CD4-positive, alpha-beta T cell (primary cell): ENCODE measurements at places on chromosomes 6 and 20. TPM values are rescaled to one million over a fixed set of nuclear protein-coding genes. Genes with fewer than 3 reads are reported as not detected.

The PLCB1 gene
- 5.6 TPM for total RNA-seq

The APOBEC2 gene
- not detected for total RNA-seq

The GLP1R gene
- total RNA-seq: not detected

DNA sequence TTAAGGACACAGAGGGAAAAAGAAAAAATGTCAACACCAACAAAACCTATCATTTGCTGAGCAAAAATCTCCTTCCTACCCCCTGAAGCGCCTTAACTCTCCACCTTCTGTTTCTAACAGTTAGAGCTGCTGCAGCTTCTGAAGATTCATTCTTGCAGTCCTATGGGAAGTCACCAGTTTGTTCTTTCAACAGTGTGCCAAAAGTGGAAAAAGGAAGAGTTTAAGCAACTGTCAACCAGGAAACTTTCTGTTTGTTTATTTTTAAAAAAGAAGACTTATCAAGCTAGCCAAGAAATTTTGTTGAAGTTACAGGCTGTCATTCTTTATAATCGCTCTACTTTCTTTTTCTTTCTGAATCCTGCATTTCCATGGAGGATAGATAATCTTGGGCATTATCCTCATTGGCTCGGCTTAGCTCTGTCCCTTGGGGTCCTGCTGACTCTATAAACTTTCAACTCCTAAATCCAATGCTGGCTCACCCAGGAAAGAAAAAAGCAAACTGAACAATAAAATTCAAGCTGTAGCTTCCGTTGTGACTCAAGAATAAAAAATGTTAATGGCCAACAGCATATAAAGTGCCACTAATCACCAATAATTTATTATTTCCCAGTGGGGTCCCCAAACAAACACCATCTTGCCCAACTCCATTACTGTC is 172.8 kb upstream of the CITED2 start:
- H3K4me3 ChIP-seq: no peak overlapping the region
- H3K27ac ChIP-seq: no peak overlapping the region
- no peaks in the 10 kb centered on the region for H3K4me1 ChIP-seq
- H3K36me3 ChIP-seq: no peaks in the 10 kb centered on the region
- no peak for DNase-seq
- H3K27me3 ChIP-seq: no peaks in the 10 kb centered on the region

DNA sequence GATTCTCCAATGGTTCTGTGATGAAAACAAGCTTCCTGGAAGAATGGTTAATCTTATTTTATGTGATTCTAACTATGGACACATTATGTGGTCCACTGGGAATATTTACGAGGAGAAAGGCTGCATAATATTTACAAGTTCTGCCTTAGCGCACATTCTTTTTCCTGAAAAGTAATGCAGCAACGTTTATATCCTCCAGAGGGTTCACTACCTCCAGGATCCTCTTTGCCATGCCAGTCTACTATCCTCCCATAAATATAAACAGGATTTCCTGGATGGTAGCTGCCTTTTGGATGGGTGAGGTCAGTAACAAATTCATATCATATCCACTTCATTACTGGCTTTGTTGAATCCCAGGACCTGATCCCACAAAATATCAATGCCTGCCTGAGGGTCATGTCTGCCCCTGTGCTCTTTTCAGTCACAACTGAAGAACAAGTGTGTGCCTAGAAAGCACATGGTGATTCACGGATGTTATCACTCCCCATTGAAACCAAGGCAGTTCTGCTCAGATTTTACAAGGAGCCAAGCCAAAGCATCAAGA is 30.4 kb downstream of the ADGRF5 start:
- no peaks in the 10 kb centered on the region for H3K4me1 ChIP-seq
- H3K4me3 ChIP-seq: no peak overlapping the region
- H3K36me3 ChIP-seq: no peaks in the 10 kb centered on the region
- DNase-seq: no peak

GRCh38 chr6:45420083-45420908 is 42.6 kb upstream of the SUPT3H start:
- peaks cover 18% of the 10 kb centered on the region for H3K27me3 ChIP-seq
- H3K4me1 ChIP-seq: peaks cover 51% of the 10 kb centered on the region
- peak; percentile 41 for DNase-seq
- peak overlapping the region; percentile 7 for H3K27ac ChIP-seq
- H3K36me3 ChIP-seq: no peaks in the 10 kb centered on the region
- H3K4me3 ChIP-seq: peak overlapping the region; percentile 94

DNA sequence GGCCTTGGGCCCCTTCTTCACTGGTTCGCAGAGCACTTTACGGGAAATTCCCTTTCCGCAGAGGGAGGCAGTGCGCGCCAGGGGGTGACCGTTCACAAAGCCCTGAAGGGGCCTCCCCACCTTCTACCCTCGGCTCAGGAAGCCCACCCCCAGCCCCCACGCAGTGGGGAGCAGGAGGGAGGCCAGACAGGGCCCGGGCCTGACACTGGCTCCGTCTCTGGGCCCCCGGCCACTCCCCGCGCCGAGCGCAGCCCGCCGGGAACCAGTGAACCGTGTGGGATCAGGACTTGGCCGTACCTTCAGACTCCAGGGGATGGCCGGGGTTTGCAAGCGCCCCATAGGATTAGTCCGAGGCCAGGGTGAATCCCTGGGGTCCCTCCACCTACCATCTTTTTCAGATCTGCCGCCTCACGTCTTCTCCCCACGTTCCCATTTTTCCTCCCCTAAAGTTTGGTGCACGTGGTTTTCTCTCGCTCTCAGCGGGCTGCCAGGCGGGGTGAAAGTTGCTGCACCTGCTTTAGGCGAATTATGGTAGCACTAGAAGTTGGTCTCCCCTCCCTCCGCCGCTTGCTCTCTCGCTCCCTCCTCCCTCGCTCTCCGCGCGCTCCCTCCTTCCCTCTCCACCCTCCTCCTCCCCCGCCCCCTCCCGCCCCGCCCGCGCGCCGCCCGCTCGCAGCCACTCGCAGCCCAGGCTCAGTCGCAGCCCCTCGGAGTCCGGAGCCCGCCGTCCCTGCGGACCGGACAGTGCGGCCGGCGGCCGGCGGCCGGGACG is at the start of gene FOXP4:
TSS of gene FOXP4 (plus strand) at position 679 of the 772 bp plus-strand sequence. CDS start 19,380 bp downstream, outside the sequence.
- peak within 1 kb of the TSS; percentile 69 for H3K4me3 ChIP-seq
- DNase-seq: peak; percentile 72
- H3K36me3 ChIP-seq: peaks cover 3% of the 10 kb centered on the region
- peaks cover 38% of the 10 kb centered on the region for H3K4me1 ChIP-seq

DNA sequence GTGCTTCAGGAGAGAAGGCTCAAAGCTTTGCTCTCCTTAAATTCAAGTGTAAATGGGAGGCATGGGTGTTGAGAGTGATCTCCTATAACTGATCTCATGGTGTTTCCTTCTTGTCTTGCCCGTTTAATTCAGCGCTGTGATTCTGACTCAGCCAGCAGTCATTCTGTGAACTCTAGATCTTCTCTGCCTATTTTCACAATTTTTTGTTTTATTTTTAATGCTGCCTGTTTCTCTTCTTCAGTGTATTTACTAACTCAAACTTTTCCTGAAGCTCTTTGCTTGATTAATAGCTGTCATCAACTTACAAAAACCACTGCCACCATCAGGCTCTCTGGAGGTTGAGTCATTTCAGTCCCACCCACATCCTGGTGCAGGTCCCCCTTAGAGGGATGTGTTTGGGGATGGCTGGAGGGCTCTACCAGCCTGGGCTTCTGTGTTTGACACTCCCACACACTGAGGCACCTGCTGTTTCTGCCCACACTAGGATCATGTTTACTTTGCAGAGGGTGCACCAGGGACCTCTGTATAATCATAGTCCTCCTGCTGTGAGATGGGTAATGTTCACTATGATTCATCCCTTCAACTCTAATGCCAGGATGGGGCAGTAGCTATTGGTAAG is 94.0 kb downstream of the SHLD1 start:
- no peak overlapping the region for H3K4me3 ChIP-seq
- H3K36me3 ChIP-seq: no peaks in the 10 kb centered on the region
- H3K27me3 ChIP-seq: no peaks in the 10 kb centered on the region
- H3K4me1 ChIP-seq: peaks cover 40% of the 10 kb centered on the region

GRCh38 chr6:107290491-107290890 is 168.9 kb downstream of the PDSS2 start:
- no peaks in the 10 kb centered on the region for H3K27me3 ChIP-seq
- no peaks in the 10 kb centered on the region for H3K36me3 ChIP-seq
- no peaks in the 10 kb centered on the region for H3K4me1 ChIP-seq
- no peak for DNase-seq
- H3K4me3 ChIP-seq: no peak overlapping the region

DNA sequence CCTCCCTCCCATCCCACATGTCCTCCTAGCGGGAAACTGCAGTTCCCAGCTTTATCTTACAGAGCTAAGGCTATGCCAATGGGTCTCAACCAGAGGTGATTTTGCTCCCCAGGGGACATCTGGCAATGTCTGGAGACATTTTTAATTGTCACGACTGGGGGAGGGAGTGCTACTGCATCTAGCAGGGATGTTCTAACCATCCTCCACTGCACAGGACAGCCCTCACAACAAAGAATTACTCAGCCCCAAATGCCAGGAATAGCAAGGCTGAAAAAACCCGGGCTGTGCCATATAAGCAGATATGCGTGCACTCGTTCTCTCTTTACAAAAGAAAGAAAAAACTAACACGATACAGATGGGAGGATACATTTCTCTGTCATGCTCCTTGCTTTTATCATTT is 8.5 kb downstream of the MRPS18A start:
- peaks cover 87% of the 10 kb centered on the region for H3K36me3 ChIP-seq
- no peaks in the 10 kb centered on the region for H3K27me3 ChIP-seq

- H3K36me3 ChIP-seq: no peaks in the 10 kb centered on the region
- H3K4me1 ChIP-seq: no peaks in the 10 kb centered on the region
- no peak for DNase-seq
- H3K27me3 ChIP-seq: no peaks in the 10 kb centered on the region
- no peak overlapping the region for H3K27ac ChIP-seq
- no peak overlapping the region for H3K4me3 ChIP-seq
Measured at GRCh38 chr20:59630526-59630925, 26.2 kb downstream of the PHACTR3 start.

- H3K4me1 ChIP-seq: no peaks in the 10 kb centered on the region
- no peaks in the 10 kb centered on the region for H3K36me3 ChIP-seq
- DNase-seq: no peak
- no peak overlapping the region for H3K4me3 ChIP-seq
Measured at GRCh38 chr20:37114012-37114411, 18.2 kb upstream of the RBL1 start.

GRCh38 chr6:26045928-26046368 is 41.3 kb upstream of the HFE start:
- no peak for DNase-seq
- no peaks in the 10 kb centered on the region for H3K27me3 ChIP-seq
- no peaks in the 10 kb centered on the region for H3K36me3 ChIP-seq

DNA sequence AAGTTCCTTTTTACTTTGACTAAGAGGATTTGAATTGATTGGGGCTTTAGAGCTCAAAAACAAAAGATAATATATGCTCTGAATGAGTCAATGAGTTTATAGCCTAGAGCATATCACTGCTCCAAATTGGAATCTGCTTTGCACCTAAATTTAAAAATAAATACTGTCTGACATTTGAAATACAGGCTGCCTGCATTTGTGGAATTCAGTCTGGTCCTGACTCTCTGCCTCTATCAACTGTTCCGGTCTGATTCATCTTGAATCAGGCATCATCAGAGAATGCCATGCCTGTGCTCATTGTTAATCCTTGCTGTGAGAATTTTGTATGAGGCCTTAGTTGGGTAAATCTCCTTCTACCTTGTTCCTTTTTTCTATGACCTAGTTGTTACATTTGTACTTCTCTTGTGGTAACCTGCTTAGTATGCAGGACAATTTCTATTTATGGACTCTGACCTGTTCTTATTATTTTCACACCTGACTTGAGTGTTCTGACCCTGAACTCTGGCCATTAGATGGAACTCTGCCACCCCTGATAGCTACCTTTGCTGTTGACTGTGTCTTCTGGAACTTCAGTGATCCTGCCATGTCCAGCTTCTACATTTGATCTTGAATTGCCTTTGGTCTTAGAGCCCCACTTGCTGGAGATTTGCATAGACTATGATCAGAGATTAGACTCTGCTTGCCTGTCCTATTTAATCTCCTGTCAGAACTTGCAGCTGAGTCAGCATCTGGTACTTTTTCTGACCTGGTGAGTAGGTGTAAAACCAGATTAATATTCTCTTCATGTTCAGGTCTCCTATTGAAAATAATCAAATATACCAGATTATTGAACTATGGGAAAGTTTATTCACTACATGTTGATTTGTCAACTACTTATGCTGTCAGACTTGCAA is 442.7 kb upstream of the HS3ST5 start:
- H3K27me3 ChIP-seq: no peaks in the 10 kb centered on the region
- no peak overlapping the region for H3K27ac ChIP-seq
- no peaks in the 10 kb centered on the region for H3K36me3 ChIP-seq
- no peak overlapping the region for H3K4me3 ChIP-seq

DNA sequence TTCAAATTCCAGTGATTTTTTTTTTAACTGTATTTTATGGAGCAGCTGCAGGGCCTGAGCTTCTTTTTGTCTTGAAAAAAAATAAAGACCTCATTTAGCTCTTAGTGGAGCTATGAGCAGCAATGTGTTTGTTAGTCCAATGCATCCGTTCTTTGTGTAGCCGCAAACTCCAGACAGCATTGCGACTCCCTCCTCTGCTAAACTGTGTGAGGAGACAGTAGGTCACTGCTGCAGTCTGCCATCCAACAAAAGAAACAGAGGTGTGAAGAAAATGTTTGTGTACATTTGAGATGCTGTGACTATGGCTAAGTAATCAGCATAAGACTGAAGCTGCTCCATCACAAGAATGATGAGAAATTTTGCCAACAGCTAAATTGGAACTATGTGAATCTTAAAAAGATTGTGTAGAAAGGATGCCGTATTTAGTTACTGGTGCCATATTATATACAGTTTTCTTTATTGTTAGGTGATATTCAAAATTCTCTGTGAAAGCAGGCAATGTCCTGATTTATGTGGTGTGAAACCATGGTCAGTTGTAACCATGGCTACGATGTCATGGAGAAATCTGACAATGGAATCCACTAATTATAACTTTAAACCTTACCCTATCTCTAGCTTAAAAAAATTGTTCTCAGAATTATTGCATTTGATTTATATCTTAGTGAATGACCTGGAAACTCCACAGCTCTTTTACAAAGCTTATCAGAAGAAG is 428.8 kb upstream of the EPHA7 start:
- DNase-seq: no peak
- H3K36me3 ChIP-seq: no peaks in the 10 kb centered on the region
- no peaks in the 10 kb centered on the region for H3K27me3 ChIP-seq
- H3K27ac ChIP-seq: no peak overlapping the region
- no peaks in the 10 kb centered on the region for H3K4me1 ChIP-seq
- no peak overlapping the region for H3K4me3 ChIP-seq

DNA sequence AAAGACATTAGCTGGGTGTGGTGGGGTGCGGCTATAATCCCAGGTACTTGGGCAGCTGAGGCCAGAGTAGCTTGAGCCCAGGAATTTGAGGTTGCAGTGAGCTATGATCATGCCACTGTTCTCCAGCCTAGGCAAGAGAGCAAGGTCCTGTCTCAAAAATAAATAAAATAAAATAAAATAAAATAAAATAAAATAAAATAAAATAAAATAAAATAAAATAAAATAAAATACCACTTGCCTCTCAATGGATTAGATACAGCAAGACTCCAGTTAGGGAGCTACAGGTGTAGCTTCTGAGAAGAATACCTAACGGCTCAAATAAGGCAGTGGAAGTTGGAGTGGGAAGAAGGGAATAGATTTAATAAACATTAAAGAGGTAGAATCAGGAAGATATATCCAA is 13.7 kb upstream of the PAK5 start:
- H3K27me3 ChIP-seq: no peaks in the 10 kb centered on the region
- no peak for DNase-seq
- no peaks in the 10 kb centered on the region for H3K4me1 ChIP-seq
- no peak overlapping the region for H3K27ac ChIP-seq
- no peaks in the 10 kb centered on the region for H3K36me3 ChIP-seq
- H3K4me3 ChIP-seq: no peak overlapping the region
